PC-3 (cell line): ENCODE measurements at places on chromosomes 4 and X. TPM values are rescaled to one million over a fixed set of nuclear protein-coding genes. Genes with fewer than 3 reads are reported as not detected.

VCX gene
- 0.26 TPM in 1 of 2 replicates, not detected in the other for total RNA-seq

MAGEA8 gene
- total RNA-seq = not detected in 2 replicates

FAM47E gene
- 0.91 and 0.98 TPM in 2 replicates for total RNA-seq

TBX22 gene
- not detected in 2 replicates for total RNA-seq

SLC7A11 gene
- 13.3 and 14.0 TPM in 2 replicates for total RNA-seq

MAGED4 gene
- 4.6 and 41.5 TPM in 2 replicates for total RNA-seq
